ENCODE measurements at places on chromosomes 7 and 10.

GRCh38 chr10:7408291-7409044, 2.4 kb downstream of the SFMBT2 start:
- peak; percentile 9 for DNase-seq

GRCh38 chr10:50421026-50421719, 169.9 kb upstream of the ASAH2 start:
- peak; percentile 50 for DNase-seq

- no peak for DNase-seq
Measured at GRCh38 chr10:6497620-6498019, 82.5 kb downstream of the PRKCQ start.

- no peak for DNase-seq
Measured at GRCh38 chr10:24606021-24606420, 117.7 kb downstream of the ARHGAP21 start.

GRCh38 chr7:102828286-102828685, 79.5 kb downstream of the FAM185A start:
- peak; percentile 12 for DNase-seq

- no peak for DNase-seq
Measured at GRCh38 chr10:129056734-129057689, 410.0 kb upstream of the MGMT start.

DNA sequence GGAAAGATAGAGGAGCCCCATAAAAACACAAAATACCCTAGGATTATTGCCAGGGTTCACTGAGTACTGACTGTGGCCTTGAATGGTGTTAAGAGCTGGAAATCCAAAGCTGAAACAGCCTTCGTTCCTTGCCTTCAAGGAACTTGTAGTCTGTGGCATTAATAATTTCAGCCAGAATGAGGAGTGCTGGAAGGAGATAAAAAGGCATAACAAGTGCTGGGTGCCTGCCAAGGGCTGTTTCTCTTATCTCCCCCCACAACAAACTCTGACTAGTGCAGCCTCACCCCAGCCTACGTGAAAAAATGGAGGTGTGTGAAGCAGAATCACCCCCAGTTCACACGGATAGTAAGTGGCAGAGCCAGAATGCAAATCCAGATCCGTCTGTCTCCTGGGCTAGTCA, 199.1 kb upstream of the LYZL2 start:
- no peak for DNase-seq

Measured in RPMI7951 (cell line).